Thyroid gland (tissue), 4 donors: ENCODE measurements at places on chromosomes 2 and 18. TPM values are rescaled to one million over a fixed set of nuclear protein-coding genes. Genes with fewer than 3 reads are reported as not detected.

DNA sequence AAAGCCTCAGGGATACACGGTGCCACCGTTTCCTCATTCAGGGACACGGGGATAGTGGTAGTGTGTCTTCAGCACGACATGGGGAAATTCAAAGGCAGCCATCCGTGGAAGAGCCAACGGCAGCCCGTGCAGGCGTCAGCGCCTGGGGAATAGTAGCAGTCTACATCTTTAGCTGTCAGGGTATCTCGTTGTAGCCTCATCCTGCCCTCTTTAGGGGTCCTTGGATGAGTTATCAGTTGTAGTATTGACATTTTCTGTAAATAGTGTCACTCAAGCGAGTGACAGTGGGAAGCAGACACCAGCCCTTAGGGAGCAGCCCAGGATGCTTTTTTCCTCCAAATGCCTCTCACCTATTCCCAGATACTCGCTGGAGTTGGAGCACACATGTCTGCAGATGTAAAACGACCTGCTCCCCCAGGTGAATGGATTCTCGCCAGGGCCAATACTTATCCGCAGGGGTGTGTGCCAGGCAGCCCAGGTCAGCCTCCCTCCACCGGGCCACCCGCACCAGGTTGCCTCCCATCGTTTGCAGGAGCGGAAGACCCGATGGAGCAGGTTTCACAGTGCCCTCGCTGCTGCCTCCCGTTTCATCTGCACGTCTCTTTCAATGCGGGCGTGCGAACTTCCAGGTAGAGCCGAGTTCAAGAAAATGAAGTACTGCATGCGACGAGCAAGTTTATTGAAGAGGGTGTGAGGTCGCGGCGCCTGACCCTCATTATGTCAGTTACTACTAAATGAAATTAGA, 41.0 kb downstream of the AGAP1 start:
- H3K27me3 ChIP-seq, result no peaks in the 10 kb centered on the region
- H3K4me3 ChIP-seq, result no peak overlapping the region
- H3K36me3 ChIP-seq, result no peaks in the 10 kb centered on the region
- no peak for DNase-seq
- H3K4me1 ChIP-seq, result no peaks in the 10 kb centered on the region
- H3K27ac ChIP-seq, result no peak overlapping the region

GRCh38 chr18:9973470-9973869, 59.7 kb downstream of the VAPA start:
- no peak overlapping the region for H3K4me3 ChIP-seq
- DNase-seq, result no peak
- no peaks in the 10 kb centered on the region for H3K4me1 ChIP-seq
- H3K27me3 ChIP-seq, result no peaks in the 10 kb centered on the region

Gene SLC9A4
- not detected for total RNA-seq

GRCh38 chr2:201072201-201072530, 365 bp downstream of the NDUFB3 start:
- peaks cover 31% of the 10 kb centered on the region for H3K4me1 ChIP-seq
- H3K27me3 ChIP-seq, result no peaks in the 10 kb centered on the region
- peak overlapping the region; percentile 36 for H3K4me3 ChIP-seq
- no peak overlapping the region for H3K27ac ChIP-seq
- DNase-seq, result no peak
- H3K36me3 ChIP-seq, result no peaks in the 10 kb centered on the region

DNA sequence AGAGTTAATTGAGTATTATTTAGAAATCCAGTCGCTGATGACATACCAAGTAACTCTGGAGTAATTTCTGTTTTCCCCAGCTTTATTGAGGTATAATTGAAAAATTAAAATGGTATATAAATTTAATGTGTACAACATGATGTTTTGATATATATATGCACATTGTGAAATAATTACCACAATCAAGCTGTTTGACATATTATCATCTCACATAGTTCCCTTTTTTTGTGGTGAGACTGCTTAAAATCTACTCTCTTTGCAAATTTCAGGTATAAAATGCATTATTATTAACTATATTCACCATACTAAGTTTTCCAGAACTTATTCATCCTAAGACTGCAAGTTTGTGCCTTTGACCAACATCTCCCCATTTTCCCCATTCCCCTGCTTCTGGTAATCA, 25.0 kb upstream of the SPAG16 start:
- H3K4me1 ChIP-seq, result no peaks in the 10 kb centered on the region
- H3K4me3 ChIP-seq, result no peak overlapping the region
- H3K27ac ChIP-seq, result no peak overlapping the region
